Esophagus squamous epithelium (tissue), 5 donors: ENCODE measurements at places on chromosomes 12 and 14.

GRCh38 chr12:83739607-83740006 is 1052.9 kb downstream of the TMTC2 start:
- no peak for DNase-seq
- no peak overlapping the region for H3K27ac ChIP-seq
- H3K36me3 ChIP-seq = no peaks in the 10 kb centered on the region
- H3K4me1 ChIP-seq = no peaks in the 10 kb centered on the region

GRCh38 chr12:105273601-105274000 is 37.6 kb upstream of the APPL2 start:
- no peaks in the 10 kb centered on the region for H3K36me3 ChIP-seq
- peaks cover 3% of the 10 kb centered on the region for H3K4me1 ChIP-seq
- H3K4me3 ChIP-seq = no peak overlapping the region
- peak overlapping the region; percentile 73 for H3K27ac ChIP-seq

DNA sequence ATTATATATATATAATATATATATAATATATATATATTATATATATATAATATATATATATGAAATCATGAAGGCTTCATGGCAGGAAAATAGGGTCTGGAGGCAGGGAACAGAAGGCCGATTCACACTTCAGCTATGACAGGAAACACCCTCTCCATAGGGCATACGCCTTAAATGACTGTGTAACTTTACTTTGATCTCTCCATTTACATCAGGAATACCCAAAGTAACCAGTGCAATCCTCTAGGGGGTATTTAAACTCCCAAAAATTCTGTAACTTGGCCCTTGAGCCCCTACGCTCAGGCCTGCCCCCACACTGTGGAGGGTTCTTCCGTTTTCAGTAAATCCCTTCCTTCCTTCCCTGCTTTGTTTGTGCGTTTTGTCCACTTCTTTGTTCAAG is 40.4 kb upstream of the PPP2R5C start:
- H3K36me3 ChIP-seq = no peaks in the 10 kb centered on the region
- no peaks in the 10 kb centered on the region for H3K4me1 ChIP-seq
- H3K27me3 ChIP-seq = no peaks in the 10 kb centered on the region
- no peak overlapping the region for H3K4me3 ChIP-seq
- DNase-seq = no peak
- H3K27ac ChIP-seq = no peak overlapping the region

GRCh38 chr14:106883218-106883692 is 1356.9 kb downstream of the TMEM121 start:
- H3K27ac ChIP-seq = no peak overlapping the region
- no peaks in the 10 kb centered on the region for H3K36me3 ChIP-seq
- H3K4me3 ChIP-seq = no peak overlapping the region
- no peak for DNase-seq
- H3K27me3 ChIP-seq = no peaks in the 10 kb centered on the region

DNA sequence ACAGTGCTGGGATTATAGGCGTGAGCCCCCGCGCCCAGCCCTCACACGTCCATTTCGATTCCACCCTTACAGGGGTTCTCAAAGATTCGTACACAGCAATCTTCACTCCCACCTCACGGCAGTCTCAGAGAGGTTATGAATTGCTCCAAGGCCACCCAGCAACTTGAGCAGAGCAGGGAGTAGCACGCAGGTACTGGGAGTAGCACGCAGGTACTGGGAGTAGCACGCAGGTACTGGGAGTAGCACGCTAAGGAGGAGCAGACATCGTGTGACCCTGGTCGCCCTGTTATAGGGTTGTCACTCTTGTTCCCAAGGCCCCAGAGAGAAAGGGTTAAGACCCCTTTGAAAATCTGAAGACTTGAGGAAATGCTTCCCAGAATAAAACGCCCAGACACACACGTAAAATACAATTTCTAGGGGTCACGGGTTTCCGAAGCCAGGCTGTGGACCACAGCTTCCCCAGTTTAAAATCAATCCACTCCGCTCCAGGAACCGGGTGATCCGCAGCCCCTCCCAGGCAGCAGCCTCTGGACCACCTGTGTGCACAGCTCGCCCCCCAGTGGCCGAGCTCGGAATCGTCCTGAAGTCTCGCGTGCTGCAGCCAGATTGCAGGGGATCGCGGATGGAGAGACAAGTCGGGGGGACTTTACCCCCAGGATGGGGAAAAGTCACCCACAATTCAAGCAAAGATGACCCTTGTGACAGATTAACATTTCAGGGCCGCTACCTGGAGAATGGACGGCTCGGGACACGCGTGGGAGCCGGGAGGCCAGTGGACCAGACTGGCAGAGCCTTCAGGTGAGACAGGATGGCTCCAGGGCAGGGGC is 92.0 kb downstream of the SCARB1 start:
- H3K27ac ChIP-seq = no peak overlapping the region
- no peak for DNase-seq
- H3K36me3 ChIP-seq = no peaks in the 10 kb centered on the region
- H3K4me1 ChIP-seq = peaks cover 16% of the 10 kb centered on the region
- no peaks in the 10 kb centered on the region for H3K27me3 ChIP-seq

DNA sequence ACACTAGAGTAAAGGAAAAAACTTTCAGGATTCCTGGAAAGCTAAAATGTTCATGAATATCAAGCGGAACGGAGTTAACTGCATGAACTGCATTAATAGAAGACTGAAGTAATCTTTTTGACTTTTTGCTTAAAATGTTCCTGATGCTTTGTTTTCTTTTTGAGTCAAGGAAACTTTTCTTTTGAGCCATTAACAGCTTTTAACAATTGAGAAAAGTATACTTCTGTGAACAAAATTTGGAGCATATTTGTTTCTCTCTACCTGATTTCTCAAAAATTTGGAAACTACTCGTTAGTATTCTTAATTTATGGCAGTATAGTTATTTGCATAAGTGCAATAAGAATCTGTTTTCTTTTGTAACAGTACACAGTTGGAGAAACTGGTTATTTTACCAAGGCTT is 78.5 kb downstream of the CALM1 start:
- no peaks in the 10 kb centered on the region for H3K36me3 ChIP-seq
- no peak overlapping the region for H3K4me3 ChIP-seq
- no peak for DNase-seq
- no peaks in the 10 kb centered on the region for H3K27me3 ChIP-seq
- no peak overlapping the region for H3K27ac ChIP-seq

- no peak overlapping the region for H3K27ac ChIP-seq
- no peaks in the 10 kb centered on the region for H3K36me3 ChIP-seq
- no peaks in the 10 kb centered on the region for H3K27me3 ChIP-seq
- no peak for DNase-seq
- H3K4me1 ChIP-seq = no peaks in the 10 kb centered on the region
These were observed 43.0 kb upstream of the NTF3 start for GRCh38 chr12:5388581-5389535.

GRCh38 chr14:52755607-52756316 is 25.8 kb downstream of the STYX start:
- H3K36me3 ChIP-seq = peaks cover 6% of the 10 kb centered on the region
- no peak overlapping the region for H3K4me3 ChIP-seq
- H3K27ac ChIP-seq = no peak overlapping the region
- no peaks in the 10 kb centered on the region for H3K27me3 ChIP-seq
- no peak for DNase-seq

GRCh38 chr14:71737760-71738159 is 194.5 kb upstream of the RGS6 start:
- no peak overlapping the region for H3K4me3 ChIP-seq
- no peak overlapping the region for H3K27ac ChIP-seq
- DNase-seq = no peak
- H3K27me3 ChIP-seq = no peaks in the 10 kb centered on the region
- no peaks in the 10 kb centered on the region for H3K4me1 ChIP-seq

GRCh38 chr12:93722835-93723567 is 45.8 kb downstream of the CRADD start:
- no peak for DNase-seq
- H3K27ac ChIP-seq = no peak overlapping the region
- no peak overlapping the region for H3K4me3 ChIP-seq
- no peaks in the 10 kb centered on the region for H3K36me3 ChIP-seq

DNA sequence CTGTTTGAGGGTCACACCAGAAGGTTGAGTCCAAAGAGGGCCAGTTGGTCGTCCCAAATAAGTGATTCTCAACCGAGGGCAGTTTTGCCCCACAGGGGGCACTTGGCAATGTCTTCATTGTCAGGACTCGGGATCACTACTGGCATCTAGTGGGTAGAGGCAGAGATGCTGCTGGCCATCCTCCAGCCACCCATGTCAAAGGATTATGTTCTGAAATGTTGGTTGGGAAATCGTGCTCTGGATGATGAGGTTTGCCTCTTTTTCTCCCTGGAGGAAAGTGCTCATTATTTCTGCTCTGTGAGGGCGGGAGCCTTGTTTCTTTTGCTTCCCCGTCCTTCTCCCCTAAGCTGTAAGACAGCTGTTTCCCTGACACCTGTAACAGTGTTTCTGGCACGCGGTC is 3.6 kb downstream of the ZNF839 start:
- no peak overlapping the region for H3K27ac ChIP-seq
- no peak overlapping the region for H3K4me3 ChIP-seq
- DNase-seq = no peak
- peaks cover 17% of the 10 kb centered on the region for H3K36me3 ChIP-seq
- no peaks in the 10 kb centered on the region for H3K27me3 ChIP-seq

DNA sequence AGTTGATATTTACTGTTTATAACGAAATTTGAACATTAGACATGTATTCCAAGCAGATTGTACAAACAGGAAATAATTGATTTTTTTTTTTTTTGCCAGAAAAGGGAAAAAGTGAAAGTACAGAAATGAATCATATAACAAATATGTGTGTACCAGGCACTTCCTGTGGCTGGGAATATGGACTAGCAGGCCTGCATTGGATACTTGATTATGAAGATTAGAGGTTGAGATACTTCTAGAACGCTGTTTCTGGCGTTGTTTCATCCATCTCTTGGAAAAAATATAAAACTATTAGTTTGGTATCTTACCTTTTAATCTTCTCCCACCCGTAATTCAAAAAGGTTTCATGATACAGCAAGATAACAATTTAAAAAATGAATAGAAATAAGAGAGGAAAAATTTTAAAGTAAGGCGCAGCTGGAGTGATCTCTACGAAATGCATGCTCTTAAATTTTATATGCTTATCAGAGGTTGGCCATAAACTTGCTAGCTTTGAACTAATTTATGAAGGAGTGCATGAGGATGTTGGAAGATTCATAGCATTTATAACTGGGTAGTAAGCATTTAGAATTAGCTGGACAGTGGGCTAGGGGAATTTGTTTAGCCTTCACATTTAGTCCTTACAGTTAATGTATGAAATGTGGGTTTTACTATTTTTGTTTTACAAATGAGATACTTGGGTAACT is 90.8 kb downstream of the AEBP2 start:
- H3K27ac ChIP-seq = no peak overlapping the region
- peaks cover 12% of the 10 kb centered on the region for H3K4me1 ChIP-seq
- H3K27me3 ChIP-seq = no peaks in the 10 kb centered on the region
- DNase-seq = no peak
- no peaks in the 10 kb centered on the region for H3K36me3 ChIP-seq

GRCh38 chr12:120489018-120489417 is 6.9 kb upstream of the DYNLL1 start:
- no peak for DNase-seq
- peaks cover 6% of the 10 kb centered on the region for H3K4me1 ChIP-seq
- H3K36me3 ChIP-seq = peaks cover 5% of the 10 kb centered on the region

- no peak overlapping the region for H3K27ac ChIP-seq
- no peaks in the 10 kb centered on the region for H3K27me3 ChIP-seq
- no peak for DNase-seq
- peaks cover 13% of the 10 kb centered on the region for H3K4me1 ChIP-seq
- H3K36me3 ChIP-seq = no peaks in the 10 kb centered on the region
These were observed 47.8 kb downstream of the SLC25A21 start for GRCh38 chr14:37124614-37125013.
